A172 (cell line): ENCODE measurements at places on chromosomes 3 and 15. TPM values are rescaled to one million over a fixed set of nuclear protein-coding genes. Genes with fewer than 3 reads are reported as not detected.

DNA sequence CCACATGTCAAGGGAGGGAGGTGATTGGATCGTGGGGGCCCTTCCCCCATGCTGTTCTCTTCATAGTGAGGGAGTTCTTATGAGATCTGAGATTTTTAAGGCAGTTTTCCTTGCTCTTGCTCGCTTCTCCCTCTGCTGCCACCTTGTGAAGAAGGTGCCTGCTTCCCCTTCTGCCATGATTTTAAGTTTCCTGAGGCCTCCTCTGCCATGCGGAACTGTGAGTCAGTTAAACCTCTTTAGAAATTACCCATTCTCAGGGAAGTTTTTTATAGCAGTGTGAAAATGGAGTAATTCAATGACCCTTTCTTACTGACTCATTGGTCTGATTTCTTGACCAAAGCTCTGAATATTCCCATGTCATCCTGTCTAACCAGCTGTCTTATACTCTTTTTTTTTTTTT, 484.4 kb upstream of the TPRG1 start:
- DNase-seq = peak; percentile 54

DNA sequence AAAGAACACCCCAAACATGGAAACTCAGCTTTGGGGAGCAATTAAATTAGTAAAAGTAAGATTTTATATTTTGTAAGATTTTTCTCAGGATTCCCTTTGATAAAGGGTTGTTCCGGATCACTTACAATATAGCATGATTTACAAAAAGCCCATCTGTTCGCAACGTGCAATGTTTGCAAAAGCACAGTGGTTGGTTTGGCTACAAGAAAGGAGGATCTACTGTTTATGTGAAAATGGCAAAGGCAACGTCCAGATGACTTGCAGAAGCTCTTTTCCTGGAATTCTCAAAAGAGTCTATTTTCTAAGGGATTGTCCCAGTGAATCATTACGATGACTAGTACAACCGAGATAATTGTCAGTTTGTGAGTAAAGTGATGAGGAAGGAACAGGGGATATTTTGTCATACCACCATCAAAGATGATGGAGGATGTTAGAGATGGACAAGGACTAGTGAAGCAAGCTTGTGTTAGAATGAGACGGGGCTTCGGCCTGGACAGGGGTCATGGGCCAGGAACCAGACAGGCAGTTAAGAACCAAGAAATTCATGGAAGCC, 71.6 kb downstream of the CRYGS start:
- DNase-seq = no peak

AHSG gene
- total RNA-seq = not detected in 2 replicates

GRCh38 chr3:138296639-138297038, 33.0 kb downstream of the NME9 start:
- DNase-seq = no peak

MFAP1 gene
- 34.3 and 34.5 TPM in 2 replicates for total RNA-seq

- no peak for DNase-seq
Measured at GRCh38 chr3:159832024-159832423, 156.6 kb upstream of the IL12A start.

- DNase-seq = no peak
Measured at GRCh38 chr15:60735559-60736047, 256.7 kb upstream of the ICE2 start.

GRCh38 chr15:51758645-51759044, 7.2 kb downstream of the TMOD2 start:
- no peak for DNase-seq

DNA sequence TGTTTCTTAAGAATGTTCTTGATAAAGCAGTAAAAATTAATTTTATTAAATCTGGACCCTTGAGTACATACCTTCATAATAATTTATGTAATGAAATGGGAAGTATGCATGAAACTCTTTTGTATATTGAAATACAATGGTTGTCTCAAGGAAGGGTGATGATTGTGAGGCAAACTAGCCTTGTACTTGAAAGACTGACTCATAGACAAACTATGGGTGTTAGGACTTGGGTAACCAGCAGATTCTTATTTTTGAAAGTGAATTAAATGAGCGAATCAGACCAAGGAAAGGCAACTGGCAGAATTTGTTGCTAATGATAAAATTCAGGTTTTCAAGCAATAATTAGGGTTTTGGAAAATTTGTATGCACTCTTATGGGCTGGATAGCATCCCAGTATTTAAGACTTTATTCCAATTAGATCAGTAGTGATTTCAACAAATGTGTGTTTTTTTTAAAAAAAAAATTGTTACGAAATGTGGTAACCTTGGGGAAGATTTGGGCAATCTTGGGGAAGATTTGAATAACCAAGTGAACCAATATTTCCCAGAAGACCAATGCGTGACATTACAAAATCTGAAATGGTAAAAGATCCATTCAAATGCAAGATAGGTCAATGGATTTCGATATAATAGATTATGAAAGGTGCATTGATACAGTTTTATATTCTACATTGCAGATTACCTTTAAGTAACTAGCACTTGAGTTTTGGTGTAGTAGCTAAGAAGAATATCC, 42.0 kb downstream of the ATP2C1 start:
- peak; percentile 16 for DNase-seq

DNA sequence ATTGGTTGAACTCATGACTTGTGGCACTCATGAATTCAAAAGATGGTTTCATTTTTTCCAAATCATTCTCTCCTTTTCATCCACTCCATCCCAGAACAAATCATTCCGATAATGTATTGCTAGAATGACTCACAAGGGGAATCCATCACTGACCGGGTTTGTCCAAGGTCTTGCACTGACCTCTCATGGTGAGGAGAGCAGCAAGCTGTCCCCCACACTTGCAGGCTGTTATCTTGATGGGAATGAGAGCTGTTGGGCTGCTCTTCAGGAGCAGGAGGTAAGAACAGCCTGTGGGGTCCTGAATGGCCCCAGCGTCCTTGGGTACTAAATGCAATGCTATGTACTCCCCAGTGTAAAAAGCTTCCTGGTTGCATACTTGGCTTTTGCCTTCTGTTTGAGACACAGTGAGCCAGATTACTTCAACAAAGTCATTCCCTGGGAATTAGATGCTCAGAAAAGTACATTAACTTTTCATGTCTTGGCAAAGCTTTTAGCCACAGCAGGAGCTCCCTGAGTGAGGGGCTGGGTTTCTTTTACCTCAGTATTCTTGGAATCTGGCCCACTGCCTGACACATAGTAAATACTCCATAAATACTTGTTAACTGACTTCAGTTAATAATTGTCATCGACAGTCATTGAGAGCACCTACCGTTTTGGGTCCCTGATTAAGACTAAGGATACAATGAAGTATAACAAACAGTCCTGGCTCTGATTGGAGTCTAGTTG, 24.1 kb downstream of the CCNL1 start:
- peak; percentile 57 for DNase-seq

TAMM41 gene
- 9.8 and 11.0 TPM in 2 replicates for total RNA-seq

GRCh38 chr3:146164071-146164470, 3.1 kb upstream of the PLOD2 start:
- DNase-seq = no peak

GRCh38 chr3:78737988-78738387, 1029.8 kb downstream of the ROBO1 start:
- peak; percentile 19 for DNase-seq
